Skin of body (tissue), 3 donors: ENCODE measurements at places on chromosomes 2 and 18. TPM values are rescaled to one million over a fixed set of nuclear protein-coding genes. Genes with fewer than 3 reads are reported as not detected.

The GALR1 gene
- 2.1 TPM for total RNA-seq

The HDHD2 gene
- 25.4 TPM for total RNA-seq

The SLC16A14 gene
- total RNA-seq: 8.2 TPM

The OSBPL6 gene
- total RNA-seq: 3.3 TPM

The MERTK gene
- total RNA-seq: 9.5 TPM

The RBKS gene
- 1.2 TPM for total RNA-seq

The YES1 gene
- 50.3 TPM for total RNA-seq

The AMER3 gene
- under 0.01 TPM for total RNA-seq

The CTAGE1 gene
- not detected for total RNA-seq

The IDH1 gene
- total RNA-seq: 70.6 TPM
